Left renal cortex interstitium (tissue), 4 donors: ENCODE measurements at places on chromosomes 1 and 21. TPM values are rescaled to one million over a fixed set of nuclear protein-coding genes. Genes with fewer than 3 reads are reported as not detected.

GRCh38 chr1:173429471-173430402 lies 47.4 kb upstream of the PRDX6 start:
- peak; percentile 80 for DNase-seq

- no peak for DNase-seq
Measured at GRCh38 chr1:91559838-91560565, 59.4 kb downstream of the CDC7 start.

CDC20 gene
- polyA plus RNA-seq, result 31.0 TPM

TMEM82 gene
- polyA plus RNA-seq, result 4.2 TPM

AGMAT gene
- 21.0 TPM for polyA plus RNA-seq

GRCh38 chr1:185632659-185633423 lies 101.3 kb upstream of the HMCN1 start:
- no peak for DNase-seq

DNA sequence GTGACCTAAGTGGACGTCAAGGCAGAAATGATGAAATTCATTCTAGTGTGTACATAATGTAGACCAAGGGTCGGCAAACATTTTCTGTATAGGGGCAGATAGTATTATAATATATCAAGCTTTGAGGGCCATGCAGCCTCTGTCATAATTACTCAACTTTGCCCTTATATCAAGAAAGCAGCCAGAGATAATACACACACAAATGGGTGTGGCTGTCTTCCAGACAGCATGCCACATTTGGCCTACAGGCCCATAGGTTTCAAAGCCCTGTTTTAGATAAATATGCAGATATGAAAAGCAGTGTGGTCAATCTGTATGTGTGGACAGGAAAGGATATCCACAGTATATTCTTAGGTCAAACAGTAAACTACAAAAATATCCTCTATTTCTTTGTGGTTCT lies 320.1 kb upstream of the FMN2 start:
- no peak for DNase-seq

DNA sequence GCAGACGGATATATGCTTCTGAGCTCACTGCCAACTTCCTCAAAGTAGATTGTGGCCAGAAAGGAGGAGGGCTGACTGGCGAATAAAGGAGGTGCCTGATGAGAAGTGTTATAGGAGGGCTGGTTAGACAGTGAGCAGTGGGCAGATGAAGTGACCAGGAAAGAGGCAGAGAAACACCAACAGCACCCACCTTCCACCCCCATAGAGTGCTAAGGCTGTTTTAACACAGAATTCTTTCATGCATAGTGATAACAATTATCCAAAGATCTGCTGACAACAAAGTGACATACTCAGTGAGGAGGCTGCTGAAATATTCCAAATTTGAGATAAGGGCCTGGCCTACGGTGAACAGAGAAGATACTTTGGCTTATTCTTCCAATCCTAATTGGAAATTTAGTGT lies 21.2 kb upstream of the MTR start:
- DNase-seq, result no peak

STRIP1 gene
- polyA plus RNA-seq, result 56.8 TPM

OR2T2 gene
- not detected for polyA plus RNA-seq

DNA sequence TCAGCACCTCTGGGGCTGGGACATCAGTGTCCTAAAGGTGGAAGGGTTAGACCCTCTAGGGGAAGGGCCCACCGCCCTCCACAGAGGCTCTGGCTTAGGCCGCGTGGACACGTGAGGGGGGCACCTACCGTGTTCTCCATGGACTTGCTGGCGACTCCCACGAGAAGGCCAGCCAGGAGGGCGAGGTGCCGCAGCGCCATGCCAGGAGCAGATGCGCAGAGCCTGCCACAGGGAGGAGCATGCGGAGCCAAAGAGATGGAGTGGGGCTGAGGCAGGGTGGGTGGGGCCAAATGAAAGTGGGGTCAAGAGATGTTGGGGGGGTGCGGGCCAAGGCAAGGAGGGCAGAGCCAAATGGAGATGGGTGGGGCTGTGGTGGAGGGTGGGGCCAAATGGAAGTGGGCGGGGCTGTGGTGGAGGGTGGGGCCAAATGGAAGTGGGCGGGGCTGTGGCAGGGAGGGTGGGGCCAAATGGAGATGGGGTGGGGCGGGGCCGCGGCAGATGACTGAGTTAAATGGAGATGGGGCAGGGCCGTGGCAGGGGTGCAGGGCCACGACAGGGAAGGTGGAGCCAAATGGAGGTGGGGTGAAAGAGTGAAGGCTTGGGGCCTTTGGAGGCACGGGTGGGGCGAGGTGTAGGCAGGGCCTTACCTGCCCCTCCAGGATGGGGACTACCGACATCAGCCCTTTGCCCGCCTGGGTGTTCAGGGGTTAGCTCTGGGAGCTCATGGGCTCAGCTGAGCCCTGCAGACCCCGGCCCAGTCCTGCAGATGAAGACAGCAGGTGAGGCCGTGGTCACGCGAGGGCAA lies 17.4 kb upstream of the RNF223 start:
- no peak for DNase-seq

LCE3D gene
- polyA plus RNA-seq, result not detected

DNA sequence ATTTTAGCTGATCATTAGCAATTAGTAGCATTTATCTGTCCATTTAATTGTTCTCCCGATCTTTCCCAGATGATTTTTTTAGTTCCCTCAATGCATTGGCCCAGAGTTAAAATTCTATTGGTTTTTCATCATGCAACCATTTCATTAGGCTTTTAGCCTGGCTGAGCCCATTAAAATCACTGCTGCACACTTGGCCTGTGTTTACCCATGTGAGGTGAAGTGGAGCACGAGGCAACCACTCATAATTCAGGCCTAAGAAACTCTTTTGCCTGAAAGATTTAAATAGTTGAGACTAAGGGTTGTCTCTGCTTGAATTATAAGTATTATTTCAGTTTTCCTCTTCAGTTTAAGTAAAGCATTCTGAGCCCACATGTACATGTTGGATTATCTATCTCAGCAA lies 889.0 kb upstream of the ADGRL4 start:
- DNase-seq, result no peak

SPRR2E gene
- not detected for polyA plus RNA-seq

GRCh38 chr1:154953611-154954038 lies 2.3 kb downstream of the PBXIP1 start:
- no peak for DNase-seq

GRCh38 chr21:42220138-42220701 lies 1.3 kb downstream of the ABCG1 start:
- peak; percentile 87 for DNase-seq

DNA sequence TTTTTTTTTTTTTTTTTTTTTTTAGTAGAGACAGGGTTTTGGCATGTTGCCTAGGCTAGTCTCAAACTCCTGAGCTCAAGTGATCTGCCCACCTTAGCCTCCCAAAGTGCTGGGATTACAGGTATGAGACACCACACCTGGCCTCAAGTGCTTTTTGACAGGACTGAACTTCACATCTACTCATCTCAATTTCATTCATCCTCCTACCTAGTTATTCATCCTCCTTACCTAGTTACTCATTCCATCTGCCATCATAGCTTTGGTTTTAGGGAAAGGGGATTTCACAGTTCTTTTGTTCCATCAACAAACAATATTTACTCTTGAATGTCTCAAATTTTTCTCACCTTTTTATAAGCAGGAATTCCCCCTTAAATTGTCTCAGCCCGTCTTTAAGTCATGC lies 38.6 kb upstream of the RALGPS2 start:
- no peak for DNase-seq

DNA sequence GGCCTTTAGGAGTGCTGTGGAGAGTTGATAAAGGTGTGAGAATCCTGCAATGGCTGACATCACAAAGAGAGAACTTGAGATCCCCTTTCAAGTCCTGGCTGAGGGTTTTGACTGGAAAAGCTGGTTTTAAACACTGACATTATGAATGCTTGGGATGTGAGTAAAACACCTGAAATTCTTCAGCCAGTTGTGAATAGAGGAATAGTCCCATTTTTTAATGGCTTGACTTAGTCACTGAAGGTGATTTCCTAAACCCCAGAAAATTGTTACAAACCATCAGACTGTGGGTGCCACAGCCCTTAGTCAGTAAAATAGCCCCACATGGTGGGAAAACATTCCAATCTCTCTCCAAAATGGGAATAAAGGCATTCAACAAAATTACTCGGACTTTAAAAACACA lies 107.7 kb upstream of the LMO4 start:
- DNase-seq, result no peak

DNA sequence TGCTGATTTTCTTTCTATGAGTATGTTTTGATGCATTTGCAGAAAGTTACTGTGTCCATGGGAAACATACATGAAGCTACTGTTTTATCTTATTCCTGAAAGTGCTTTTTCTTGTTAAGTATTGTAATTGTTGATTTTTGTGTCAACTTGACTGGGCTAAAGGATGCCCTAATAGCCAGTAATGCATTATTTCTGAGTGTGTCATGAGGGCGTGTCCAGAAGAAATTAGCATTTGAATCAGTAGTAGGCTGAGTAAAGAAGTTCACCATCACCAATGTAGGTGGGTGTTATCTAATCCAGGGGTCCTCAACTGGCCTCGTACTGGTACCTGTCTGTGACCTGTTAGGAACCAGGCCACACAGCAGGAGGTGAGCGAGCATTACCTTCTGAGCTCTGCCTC lies 760.2 kb downstream of the PLA2G4A start:
- DNase-seq, result no peak

PIP5K1A gene
- polyA plus RNA-seq, result 51.5 TPM

FAM72A gene
- polyA plus RNA-seq, result 7.7 TPM

GRCh38 chr21:35609263-35609662 lies 451.1 kb downstream of the SETD4 start:
- DNase-seq, result no peak

DNA sequence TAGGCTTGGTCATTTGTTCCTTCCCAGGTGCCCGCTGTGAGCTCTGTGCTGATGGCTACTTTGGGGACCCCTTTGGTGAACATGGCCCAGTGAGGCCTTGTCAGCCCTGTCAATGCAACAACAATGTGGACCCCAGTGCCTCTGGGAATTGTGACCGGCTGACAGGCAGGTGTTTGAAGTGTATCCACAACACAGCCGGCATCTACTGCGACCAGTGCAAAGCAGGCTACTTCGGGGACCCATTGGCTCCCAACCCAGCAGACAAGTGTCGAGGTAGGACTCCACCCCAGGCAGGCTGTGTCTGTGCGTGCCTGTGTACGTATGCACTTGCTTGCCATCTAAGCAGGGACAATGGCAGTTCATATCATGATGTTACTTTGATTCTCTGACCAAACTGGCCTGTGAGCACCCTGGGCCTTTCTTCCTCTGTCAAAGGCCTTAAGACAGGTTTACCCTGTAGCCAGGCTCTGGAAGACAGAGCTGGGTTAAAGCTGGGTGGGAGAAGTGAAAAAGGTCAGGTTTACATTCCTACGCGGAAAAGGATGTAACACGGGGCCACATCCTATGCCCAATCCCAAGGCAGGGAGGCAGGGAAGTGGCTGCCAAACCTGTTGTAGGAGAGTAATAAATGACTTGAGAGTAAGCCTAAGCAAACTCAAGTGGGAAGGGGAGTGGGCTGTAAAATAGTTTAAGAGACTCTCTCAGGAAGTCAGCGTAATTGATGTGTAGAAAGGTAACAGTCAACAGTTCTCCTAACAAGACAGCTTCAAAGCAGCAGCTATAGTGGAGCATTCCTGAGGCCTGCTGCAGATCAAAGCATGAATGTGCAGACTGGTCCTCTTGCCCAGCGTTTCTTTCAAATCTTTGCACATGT lies 42.5 kb downstream of the LAMC2 start:
- DNase-seq, result no peak

DNA sequence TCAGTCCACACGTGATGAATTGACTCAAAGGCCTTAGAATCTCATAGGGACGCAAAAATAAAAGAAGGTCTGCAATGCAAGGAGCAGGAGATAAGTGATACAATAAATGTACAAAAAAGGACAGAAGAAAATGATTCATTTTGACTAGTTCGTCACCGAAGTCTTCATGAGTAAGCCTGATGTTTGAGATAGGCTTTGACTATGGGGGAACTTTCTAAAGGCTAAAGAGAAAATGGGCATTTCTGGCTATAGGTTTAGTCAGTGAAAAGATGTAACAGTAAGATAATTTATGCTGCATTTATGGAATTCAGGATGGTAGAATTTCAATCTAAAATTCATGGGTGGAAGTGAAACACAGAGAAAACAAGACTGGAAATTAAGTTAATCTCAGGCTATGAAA lies 163.0 kb downstream of the ADGRL4 start:
- no peak for DNase-seq

GRCh38 chr1:158101927-158102326 lies 78.8 kb upstream of the CD1D start:
- no peak for DNase-seq

- no peak for DNase-seq
Measured at GRCh38 chr1:86828024-86828423, 85.9 kb downstream of the SELENOF start.

GRCh38 chr1:204199579-204199978 lies 3.3 kb upstream of the KISS1 start:
- no peak for DNase-seq

FAM72B gene
- polyA plus RNA-seq, result 4.4 TPM

CA14 gene
- polyA plus RNA-seq, result 8.0 TPM

GRCh38 chr1:219990782-219991510 lies 55.4 kb downstream of the EPRS1 start:
- DNase-seq, result peak; percentile 28

TDRD5 gene
- 5.5 TPM for polyA plus RNA-seq

DNA sequence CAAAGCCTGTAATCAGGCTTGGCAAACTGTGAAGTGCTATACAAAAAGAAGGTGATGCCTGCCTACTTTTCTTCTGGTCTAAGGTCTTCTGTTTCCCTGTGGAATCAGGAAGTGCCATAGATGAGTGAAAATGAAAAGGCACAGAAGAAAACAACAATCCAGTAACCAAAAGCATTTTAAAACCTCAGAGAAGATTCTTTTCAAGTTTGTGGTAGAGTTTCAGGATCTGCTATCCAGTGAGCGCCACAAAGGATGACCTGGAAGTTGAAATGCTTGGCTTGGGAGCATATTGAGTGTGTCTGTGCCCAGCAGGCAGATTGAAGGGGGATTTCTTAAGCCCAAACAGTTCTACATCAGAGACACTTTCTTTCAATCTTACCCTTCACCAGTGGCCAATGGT lies 272.2 kb downstream of the PAPPA2 start:
- DNase-seq, result no peak

HES5 gene
- polyA plus RNA-seq, result 0.54 TPM

DNA sequence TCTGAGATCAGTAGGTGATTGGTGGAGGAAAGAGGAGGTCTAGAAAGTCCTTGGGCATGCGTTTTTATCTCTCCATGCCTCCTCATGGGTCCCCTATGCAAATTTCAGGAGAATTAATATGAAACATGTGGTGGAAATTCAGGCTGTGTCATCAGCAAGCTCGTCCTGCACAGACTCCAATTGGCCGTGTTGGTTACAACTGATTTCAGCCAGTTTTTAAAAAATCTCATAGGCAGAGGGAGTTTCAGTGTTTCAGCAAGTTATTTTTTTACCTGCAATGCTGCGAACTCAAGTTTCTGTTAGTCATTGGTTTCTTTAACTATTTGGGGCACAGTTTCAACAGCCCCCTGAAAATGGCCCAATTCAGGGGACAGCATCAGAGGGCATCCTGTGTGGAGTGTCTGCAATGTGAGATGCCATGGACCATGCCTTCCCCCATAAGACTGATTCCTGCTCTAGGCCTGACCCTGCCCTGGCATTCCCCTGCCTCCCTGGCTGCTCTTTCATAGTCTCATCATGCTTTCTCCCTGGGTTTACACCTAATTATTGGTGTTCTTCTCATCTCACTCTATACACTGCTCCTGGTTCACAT lies 59.9 kb downstream of the C1orf198 start:
- no peak for DNase-seq

SH3D21 gene
- polyA plus RNA-seq, result 18.5 TPM
